HuH-7 (cell line): ENCODE measurements at places on chromosomes 5 and 9.

DNA sequence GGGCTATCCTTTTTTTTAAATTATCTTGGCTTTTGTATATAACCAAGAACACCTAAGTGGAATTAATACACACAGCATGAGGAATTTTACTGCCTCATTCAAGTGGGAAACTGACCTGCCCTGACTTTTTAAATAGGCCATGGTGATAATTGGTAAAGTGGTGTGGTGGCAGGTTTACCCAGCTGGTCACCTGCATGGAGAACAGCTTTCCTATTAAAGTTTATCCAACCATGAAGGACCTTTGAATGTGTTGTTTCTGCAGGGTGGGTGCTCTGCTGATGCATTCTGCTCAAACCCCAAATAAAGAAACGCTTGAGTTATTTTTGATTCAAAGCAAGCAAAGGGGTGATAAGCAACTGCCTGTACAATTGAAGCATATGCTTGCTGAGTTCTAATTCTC lies 261.0 kb upstream of the GRIN3A start:
- DNase-seq, result no peak

DNA sequence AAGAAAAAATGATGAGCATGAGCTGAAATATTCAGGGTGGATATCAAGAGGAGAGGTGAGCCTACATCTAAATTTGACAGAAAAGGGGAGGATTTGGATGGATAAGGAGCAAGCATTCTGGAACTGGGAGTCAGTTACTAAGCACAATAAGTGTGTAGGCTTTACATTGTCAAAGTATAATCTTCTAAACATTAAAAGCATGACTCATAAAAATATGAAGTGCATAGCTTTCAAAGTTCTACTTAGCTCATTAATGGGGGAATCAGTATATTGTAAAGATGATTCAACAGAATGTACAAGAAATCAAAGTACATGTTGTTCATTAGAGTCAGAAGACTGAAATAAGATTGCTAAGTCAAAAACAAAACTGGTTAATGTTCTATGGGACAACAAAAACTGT lies 248.0 kb upstream of the GAS1 start:
- no peak for DNase-seq

- no peak for DNase-seq
Observed at GRCh38 chr9:69326261-69326660, 1.2 kb downstream of the ENTREP1 start.

DNA sequence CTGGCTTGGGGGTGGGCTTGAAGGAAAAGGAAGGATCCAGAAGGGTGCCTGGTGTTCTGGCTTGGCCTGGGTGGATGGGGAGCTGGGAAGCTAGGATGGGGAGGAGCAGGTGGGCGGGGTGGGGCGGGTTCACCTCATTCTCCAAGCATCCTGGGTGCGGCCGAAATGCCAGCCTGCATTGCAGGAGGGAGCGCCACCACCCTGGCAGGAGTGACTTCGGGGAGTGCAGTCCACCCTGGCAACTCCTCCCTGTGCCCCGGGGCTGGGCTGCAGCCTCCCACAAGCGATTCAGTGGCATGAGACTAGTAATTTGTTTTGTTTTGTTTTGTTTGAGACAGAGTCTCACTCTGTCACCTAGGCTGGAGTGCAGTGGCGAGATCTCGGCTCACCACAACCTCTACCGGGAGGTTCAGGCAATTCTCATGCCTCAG lies 5.5 kb downstream of the TTC16 start:
- DNase-seq, result no peak

DNA sequence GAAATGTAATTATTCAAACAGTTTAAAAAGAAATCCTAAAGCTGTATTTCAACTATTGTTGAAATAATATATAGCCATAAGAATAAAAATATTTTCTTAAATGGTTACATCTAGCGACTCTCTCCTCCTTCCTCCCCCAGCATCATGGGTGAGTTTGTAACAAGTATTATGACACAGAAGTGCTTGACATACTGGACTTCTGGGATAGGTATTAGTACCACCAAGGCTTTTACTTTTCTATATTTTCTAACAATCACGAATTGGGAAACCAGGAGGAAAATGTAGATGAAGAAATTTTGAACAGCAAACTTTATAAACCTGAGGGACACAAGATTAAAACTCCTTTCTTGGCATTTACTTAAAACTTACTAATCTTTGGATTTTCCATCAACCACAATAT lies 4.4 kb downstream of the RORB start:
- DNase-seq, result no peak

DNA sequence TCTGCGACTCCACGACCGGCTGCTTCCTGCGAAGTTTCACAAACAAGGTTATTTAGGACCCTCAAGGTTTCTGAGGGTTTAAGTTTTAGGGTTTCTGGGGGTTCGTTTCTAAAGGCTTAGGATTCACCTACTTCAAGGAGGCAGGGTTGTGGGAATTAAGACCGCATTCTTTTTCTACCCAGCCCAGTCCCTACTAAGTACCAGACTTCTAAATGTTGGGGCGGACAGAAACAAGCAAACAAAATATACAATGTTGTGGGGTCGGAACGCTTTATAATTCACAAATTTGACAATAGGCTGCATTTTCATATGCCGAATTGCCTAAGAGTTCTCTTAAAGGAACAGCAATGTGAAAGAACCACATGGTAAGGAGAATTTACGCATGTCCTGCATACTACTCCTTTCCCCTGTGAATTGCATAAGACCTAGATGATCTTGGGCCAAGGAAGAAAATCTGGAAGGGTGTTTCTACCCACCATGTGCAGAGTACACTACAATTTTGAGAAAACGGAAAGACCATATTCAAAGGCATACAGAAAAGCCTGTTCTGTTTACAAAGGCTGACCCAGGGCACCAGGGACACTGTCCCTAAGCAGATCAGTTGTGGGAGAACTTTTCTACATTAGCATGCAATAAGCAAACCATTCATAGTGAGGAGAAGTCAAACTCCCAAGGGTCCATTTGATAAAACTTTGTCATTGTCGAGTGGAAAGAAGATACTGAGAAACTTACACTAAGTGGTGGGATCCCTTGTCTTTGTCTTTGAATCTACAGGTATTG lies 457.3 kb downstream of the RAB3C start:
- DNase-seq, result no peak

GRCh38 chr5:87051502-87052113 lies 216.1 kb upstream of the RASA1 start:
- no peak for DNase-seq

GRCh38 chr5:170475294-170476000 lies 28.4 kb upstream of the KCNIP1 start:
- no peak for DNase-seq

GRCh38 chr5:124253203-124253810 lies 493.1 kb downstream of the ZNF608 start:
- no peak for DNase-seq

GRCh38 chr5:67234671-67235176 lies 38.1 kb upstream of the CD180 start:
- DNase-seq, result no peak

DNA sequence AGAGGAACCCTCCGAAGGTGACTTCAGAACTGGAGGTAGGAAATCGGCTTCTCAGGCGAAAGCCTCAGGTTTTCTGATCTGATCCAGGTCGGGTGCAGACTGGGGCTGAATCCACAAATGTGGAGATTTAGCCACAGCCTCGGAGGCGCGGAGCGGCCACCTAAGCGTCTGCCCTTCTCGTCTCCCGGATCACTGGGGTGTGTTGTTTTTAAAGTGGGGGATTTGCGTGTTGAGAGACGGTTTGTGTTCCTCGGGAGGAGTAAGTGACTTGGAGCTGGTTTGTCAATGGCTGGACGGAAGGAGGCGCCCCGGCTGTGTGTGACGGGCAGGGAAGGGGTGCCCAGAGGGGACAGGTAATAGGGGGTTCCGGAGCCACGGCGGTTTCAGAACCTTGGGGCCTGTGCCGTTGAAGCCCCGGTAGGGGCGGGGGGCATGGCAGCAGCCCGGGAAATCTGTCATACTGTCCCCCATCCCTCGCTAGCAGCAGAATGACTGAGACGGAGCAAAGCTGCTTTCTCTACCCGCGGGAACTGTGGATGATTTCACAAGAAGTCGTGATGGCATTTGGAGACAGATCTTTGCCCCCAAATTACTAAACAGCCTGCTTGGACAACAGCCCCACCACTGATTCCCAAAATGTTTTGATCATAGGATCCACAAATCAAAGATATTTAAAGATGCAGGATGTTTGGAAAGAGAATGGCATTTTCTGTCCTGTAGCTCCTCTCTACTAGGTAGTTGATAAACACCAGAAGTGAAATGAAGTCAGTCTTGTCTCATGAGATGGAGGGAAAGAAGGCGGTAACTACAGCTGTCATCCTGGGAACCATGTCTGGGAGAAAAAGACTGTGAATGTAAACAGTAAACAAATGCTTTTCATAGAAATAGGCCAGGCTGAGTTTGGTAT lies 216.5 kb downstream of the PDZD2 start:
- DNase-seq, result no peak
